Right renal pelvis (tissue), 4 donors: ENCODE measurements at places on chromosomes 2 and 18. TPM values are rescaled to one million over a fixed set of nuclear protein-coding genes. Genes with fewer than 3 reads are reported as not detected.

- no peak for DNase-seq
Observed at GRCh38 chr18:9095297-9096006, 7.0 kb upstream of the NDUFV2 start.

- no peak for DNase-seq
Observed at GRCh38 chr2:160104115-160104514, 41.7 kb upstream of the PLA2R1 start.

DNA sequence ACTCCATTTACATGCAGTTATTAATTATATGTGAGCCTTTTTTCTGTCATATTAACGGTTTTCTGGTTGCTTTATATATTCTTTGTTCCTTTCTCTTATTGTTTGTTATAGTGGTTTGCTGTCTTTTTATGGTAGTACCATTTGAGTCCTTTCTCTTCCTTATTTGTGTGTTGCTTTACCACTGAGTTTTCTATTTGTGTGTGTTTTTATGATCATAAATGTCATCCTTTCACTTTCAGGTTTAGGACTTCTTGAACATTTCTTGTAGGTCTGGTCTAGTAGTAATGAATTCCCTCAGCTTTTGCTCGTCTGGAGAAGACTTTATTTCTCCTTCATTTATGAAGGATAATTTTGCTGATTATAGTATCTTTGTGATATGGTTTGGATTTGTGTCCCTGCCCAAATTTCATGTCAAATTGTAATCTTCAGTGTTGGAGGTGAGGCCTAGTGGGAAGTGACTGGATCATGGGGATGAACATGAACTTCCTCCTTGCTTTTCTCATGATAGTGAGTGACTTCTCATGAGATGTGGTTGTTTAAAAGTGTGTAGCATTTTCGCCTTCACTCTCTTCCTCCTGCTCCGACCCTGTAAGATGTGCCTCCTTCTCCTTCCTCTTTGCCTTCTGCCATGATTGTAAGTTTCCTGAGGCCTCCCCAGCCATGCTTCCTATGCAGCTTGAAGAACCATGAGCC lies 11.5 kb downstream of the GCC2 start:
- no peak for DNase-seq

The ALPP gene
- not detected for polyA plus RNA-seq

DNA sequence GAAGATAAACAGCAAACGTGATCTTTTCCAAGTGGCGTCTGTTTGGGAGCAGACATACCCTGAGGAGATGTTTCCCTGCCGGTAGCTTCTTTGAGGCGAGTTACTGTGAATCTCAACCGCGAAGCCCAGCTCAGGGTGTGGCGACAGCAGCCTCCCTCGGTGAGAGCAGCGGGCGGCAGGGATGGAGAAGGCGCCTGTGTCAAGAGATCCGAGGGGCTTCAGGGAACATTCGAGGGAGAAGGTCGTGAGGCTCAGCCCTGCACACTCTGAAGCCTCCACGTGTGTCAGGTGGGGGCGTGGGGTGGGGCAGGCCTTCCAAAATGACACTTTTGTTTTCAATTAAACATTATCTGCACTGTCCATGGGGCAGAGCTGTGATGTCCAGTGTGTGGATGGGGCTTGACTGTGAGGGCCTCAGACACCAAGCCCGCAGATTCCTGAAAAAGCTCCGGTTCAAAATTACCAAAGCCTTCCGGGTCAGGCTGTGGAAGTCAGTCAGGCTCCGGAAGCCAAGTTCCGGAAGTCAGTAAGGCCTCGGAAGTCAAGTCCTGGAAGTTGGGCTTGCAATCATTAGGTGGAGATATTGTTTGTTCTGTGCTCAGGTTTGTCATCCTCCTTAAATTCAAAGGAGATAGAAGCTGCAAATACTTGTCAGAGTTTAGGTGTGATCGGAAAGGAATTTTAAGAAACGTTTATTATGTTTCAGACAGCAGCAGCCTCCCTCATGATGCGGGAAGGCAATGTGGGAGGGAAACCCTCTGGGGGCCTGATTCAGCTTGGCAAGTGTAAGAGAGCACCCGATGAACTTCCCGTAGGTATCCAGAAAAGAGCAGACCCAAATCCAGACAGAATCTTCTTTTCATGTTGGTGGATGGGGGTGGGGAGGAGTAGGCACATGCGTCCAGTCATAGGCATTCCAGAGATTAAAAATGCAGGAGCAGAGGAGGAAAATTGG lies 20.7 kb downstream of the SMIM21 start:
- no peak for DNase-seq

GRCh38 chr18:64699081-64699480 lies 550.2 kb upstream of the LINC00305 start:
- DNase-seq: no peak

DNA sequence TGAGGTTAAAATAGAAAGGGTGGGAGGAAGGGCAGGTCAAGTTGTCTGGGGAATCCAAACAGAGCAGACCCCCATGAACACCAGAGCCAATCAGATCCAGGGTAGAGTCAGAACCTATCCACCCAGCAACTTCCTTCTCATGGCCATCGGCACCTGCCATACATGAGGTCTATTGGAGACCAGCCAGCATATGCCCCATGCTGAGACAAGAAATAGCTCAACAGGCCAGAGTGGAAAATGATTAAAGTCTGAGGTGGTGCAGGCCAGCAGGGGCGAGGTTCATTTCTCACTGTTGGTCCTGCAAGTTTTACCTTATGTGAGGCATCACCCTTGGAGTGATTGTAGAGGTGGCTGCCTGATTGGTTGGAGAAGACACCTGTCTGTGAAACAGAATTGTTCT lies 89.2 kb downstream of the LONRF2 start:
- DNase-seq: no peak
